ENCODE measurements at places on chromosomes 12 and 14.

DNA sequence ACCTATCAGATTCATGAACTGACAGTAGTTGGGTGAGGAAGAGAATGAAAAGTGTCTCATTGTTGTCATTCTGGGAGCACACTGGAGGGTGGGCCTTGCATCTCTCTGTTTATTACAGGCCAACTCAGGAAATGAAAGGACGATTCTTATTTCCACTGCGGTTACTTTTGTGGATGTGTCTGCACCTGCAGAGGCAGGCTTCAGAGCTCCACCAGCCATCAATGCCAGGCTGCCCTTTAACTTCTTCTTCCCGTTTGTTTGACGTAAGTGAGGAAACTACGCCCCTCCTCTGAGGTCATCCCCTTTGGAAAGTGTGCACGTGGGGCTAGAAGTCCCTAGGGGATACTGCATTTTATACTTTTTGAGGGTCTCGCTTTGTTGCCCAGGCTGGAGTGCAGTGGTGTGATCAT lies 33.7 kb downstream of the TCTN1 start:
- DNase-seq = no peak

DNA sequence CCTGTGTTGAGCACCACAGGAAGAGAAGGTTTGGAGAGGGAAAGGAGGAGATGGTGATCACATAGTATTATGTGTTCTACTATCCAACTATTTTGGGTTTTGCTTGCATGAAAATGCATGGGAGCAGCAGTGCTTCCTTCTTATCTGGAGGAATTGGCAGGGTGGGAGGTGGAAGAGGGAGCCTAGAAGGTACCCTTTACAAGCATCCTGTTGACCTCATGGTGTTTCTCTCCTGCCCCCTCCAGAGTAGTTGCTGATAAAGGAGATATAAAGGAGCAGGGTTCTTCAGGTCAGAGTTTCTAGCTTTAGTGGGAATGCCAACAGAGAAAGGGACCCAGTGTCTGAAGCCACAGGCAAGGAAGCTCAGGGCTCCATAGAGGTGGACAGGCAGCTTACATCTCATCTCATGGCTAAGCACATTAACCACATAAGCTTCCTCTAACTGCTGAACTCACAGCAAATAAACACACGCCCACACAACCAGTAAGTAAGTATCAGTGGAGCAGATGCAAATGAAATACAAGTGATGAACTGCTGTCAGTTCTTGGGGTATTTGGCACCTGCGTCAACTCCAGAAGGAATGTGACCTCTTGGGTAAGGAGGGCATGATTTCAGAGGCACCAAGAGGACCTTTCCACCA lies 174.2 kb upstream of the SLC38A2 start:
- no peak for DNase-seq

- no peak for DNase-seq
These were observed 176.7 kb downstream of the EGLN3 start for GRCh38 chr14:33774161-33774560.

GRCh38 chr14:33810308-33810707 lies 140.6 kb downstream of the EGLN3 start:
- DNase-seq = no peak

DNA sequence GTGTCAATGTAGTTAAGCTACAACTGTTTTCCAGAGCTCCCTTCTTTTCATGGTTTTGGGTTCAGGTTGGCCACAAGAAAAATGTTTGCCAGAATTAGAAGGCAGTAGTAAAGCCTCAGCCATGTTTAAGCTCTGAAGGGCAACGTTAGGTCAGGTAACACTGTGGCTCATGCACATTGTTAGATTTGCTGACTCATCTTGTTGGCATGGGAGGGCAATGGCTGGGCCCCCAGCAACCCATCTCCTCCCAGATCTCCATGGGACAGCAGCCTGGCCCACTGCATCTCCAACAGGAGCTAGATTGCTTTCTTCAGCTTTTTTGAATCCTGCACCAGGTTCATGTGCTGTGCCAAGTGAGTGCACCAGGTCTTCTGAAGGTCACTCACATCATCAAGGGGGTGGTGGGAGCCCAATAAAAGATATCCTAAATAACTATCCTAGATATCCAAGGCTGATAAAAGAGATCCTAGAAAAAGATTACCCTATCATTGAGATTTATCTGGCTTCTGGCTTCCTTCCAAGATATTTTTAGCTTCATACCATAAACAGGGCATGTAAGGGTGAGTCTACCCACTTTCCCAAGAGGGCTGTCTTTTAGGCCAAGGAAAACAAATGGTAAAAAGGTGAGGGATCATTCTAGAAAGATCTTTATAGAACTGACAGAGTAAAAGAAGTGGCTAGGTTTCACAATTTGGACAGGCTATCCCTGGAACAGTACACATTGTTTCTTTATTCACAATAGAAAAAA lies 28.9 kb downstream of the PTGER2 start:
- DNase-seq = no peak

DNA sequence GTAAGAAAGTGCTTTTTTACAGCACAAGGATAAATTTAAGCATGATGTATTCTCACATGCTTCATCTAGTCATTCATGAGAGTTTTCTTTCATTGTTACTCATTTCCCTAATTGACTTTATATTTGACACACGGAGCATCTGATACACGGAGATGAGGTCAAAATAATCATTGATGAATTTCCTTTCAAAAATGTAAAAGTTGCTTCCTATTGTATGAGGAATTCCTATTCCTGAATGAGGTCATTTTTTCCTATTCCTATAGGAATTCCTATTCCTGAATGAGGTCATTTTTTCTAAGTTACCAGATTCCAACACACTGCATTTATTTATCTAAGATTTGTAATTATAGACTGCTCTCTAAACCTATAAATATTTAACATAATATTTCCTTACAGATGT lies 316.7 kb upstream of the KITLG start:
- no peak for DNase-seq

- no peak for DNase-seq
These were observed 739 bp upstream of the SPATA7 start for GRCh38 chr14:88384718-88385117.

DNA sequence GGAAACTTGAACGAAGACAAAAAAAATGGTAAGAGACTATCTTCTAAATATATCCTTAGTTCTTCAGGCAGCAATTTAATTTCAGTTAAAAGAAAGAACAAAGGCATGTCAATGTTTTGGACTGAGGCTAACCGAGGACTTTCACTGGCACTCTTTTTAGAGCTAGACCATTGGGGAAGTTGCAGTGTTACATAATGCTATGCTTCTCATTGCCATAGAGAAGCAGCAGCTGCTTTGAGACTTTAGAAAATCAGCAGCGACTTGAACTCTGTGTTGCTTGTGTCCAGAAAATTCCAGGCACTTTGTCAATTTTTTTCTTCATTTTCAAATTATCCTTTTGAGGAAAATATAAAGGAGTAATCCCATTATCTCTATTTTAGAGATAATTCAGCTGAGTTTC lies 964.2 kb downstream of the NRXN3 start:
- no peak for DNase-seq

GRCh38 chr12:10088031-10088430 lies 10.8 kb downstream of the CLEC1A start:
- DNase-seq = no peak

DNA sequence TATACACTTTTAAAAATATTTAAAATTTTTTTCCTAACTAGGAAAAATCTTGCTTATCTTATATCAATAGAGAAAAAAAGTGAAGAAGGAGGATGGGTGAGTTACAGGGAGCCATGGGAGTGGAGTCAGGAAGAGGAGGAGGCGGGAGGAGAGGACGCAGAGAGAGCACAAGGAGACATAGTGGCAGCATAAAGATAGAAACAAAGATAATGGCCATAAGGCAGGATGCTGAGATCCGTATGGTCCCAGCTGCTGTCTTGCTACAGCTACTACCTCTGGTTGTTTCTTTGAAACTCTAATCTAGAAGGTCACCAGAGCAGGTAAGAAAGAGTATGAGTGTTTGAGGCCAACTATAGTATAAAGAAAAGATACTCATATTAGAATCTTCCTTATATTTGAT lies 2.6 kb upstream of the SOX5 start:
- no peak for DNase-seq

GRCh38 chr14:53519137-53519536 lies 366.0 kb upstream of the DDHD1 start:
- DNase-seq = no peak

DNA sequence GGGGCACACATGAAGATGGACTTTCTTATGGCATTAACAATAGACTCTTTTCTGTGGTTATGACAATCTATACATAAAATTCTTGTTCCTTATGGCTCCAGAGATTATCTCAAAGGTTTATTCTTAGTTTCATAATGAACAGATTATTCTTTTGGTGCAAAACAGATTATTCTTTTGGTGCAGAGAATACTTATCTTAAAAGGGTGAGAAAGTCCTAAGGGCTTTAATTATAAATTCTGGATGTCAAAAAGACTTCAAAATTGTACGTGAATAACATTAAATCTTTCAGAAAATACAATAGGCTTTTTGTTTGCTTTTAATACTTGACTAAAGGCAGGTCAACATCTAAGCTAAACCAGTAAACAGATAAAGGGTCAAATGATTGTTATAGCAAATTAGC lies 69.3 kb downstream of the MNAT1 start:
- DNase-seq = no peak

GRCh38 chr14:66003082-66003730 lies 483.0 kb upstream of the CCDC196 start:
- DNase-seq = no peak

GRCh38 chr12:98635657-98636323 lies 8.8 kb downstream of the IKBIP start:
- no peak for DNase-seq

DNA sequence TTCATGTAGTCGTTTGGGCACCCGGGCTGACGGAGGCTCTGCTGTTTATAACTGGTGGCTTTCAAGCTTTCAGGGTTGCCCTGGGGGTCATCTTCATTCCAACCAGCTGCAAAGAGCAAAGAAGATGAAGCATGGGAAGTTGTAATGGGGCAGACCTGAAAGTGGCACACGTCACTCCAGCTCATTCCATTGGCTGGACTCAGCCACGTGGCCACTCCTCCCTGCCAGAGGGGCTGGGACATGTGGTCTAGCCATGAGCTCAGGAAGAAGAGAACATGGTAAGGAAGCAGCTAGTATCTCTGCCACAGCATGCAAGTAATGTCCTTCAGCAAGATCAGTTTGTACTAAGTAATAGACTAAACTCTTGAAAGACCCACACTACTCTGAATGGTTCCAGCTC lies 51.7 kb upstream of the FERMT2 start:
- DNase-seq = no peak

GRCh38 chr14:102231476-102232347 lies 73.3 kb downstream of the MOK start:
- no peak for DNase-seq

DNA sequence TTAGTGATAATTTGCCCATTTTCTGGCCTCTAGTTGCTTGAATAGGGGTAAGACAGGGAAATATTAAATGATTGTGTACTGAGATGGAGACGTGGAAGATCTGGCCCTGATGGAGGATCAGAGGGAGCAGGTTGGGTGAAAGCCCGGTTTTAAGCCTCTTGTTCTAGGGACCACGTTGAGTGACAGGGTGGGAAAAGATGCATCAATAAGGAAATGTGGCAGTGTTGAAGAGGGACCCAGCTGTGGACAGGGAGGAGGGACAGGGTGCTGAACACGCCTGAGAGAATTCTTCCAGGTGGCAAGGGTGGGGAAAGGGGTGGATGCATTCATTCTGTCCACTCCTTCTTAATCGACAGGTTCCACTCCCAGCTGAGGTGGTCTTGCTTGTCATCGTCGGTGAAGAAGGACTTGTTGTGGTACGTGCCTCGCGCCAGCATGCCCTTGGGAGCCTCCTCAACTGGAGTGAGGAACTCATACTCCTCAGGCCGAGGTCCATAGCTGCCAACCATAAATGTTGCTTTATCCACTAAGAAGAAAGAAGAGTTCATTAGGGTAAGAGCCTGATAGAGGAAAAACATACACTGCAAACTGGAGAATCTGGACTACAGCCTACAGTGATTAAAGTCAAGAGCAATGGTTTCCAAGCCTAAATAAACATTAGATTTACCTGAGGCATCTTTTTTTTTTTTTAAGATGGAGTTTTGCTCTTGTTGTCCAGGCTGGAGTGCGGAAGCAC lies 4.0 kb upstream of the ERP27 start:
- DNase-seq = no peak

- DNase-seq = peak; percentile 31
These were observed 207.5 kb downstream of the ETV6 start for GRCh38 chr12:11856971-11857370.

- peak; percentile 59 for DNase-seq
These were observed 28.2 kb upstream of the LRP1-AS start for GRCh38 chr12:57175428-57176138.

DNA sequence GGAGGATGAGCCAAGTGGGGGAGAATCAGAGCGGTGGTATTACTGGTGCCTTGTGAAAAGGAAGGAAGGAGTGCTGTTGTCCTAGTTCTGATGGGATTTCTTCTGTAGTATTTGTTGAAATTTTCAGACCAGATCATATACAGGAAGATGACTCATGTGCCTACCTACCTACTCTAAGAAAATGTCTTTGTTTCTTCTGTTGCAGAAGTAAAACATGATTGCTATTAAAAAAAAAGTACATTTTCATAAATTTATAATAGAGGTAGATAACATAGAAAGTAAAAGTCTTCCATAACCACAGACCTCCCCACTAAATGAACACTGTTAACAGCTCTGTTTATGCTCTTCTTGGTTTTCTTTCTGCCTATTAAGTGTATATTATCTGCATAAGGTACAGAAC lies 26.9 kb downstream of the SAMD4A start:
- DNase-seq = no peak

- DNase-seq = no peak
These were observed at the start of gene TAS2R9 for GRCh38 chr12:10810068-10810467. Gene TAS2R9 (minus strand): TSS chr12:10810168. CDS start chr12:10810075, 93 bp downstream.

DNA sequence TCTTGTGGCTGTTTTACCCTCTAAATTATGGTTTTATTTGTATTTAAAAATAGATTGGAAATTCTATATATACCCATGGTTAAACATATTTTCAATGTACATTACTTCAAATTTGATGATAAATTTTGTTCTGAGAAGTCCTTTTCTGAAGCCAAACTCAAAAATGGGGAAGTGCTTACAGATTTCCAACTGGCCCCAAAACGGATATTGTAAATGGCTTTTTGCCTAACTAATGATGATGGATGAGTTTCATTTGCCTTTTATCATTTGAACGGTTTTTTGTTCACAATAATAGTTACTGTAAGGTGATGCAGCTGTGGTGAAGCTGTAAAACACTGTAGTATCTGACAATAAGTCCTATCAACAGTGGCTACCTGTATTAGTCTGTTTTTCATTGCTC lies 136.9 kb downstream of the FUT8 start:
- no peak for DNase-seq

DNA sequence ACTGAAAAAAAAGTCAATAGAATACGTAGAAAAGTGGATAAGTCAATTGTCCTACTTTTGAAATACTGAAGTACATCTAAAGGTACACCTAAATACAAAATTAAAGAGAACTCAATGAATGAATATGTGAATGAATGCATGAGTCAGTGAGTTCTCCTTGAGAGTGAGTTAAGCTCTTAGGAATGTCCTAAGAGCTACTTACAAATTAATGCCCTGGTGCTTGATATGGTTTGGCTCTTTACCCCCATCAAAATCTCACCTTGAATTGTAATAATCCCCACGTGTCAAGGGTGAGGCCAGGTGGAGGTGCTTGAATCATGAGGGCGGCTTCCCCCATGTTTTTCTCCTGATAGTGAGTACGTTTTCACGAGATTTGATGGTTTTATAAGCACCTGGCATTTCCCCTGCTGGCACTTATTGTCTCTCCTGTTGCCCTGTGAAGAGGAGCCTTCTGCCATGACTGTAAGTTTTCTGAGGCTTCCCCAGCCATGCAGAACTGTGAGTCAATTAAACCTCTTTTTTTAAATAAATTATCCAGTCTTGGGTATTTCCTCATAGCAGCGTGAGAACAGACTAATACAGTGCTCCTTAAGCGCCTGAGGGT lies 192.2 kb upstream of the ARHGAP5 start:
- no peak for DNase-seq
